Inflammatory macrophage treated with lipopolysaccharide for 1 hour (primary cell): ENCODE measurements at places on chromosomes 6 and 20.

DNA sequence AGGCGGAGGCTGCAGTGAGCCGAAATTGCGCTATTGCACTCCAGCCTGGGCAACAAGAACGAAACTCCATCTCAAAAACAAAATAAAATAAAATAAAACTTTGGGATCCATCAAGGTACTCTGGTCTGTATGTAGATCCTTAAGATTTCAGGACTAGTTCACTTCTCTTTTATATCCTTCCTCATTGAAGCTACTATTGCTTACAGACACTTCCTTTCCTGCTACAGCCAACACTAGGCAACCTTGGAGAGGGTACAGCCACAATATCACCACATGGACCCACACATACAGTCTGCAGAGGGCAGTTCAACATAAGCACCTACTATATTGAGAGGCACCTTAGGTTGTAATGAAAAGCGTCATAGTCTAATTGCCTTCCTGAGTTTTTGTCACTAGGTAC, 113.3 kb downstream of the ATXN1 start:
- no peak for DNase-seq

- no peak for DNase-seq
Measured at GRCh38 chr20:48066246-48066645, 281.0 kb upstream of the SULF2 start.

GRCh38 chr6:83884523-83884922, 25.0 kb downstream of the CYB5R4 start:
- peak; percentile 63 for DNase-seq

GRCh38 chr6:46036911-46037310, 21.3 kb upstream of the CLIC5 start:
- DNase-seq = no peak

GRCh38 chr6:129575378-129576118, 134.4 kb downstream of the ARHGAP18 start:
- peak; percentile 76 for DNase-seq

DNA sequence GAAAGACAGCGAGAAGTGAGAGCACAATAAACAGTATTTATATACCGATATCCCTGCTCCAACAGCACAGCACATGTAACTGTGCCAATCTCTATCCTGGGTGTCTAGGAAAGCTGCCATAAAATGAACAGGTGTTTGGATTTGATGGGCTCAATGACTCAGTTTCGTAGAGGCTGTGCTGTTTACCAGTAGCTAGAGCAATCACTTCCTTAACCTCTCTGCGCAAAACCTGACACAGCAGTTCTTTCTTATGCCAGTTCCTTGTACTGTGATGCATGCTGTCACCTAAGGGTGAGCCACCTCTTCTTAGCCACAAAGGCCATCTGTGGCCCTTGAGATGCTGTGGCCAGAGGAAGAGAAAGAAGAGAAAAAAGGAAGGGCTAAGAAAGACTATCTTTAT, 59.3 kb downstream of the SHPRH start:
- DNase-seq = peak; percentile 3

DNA sequence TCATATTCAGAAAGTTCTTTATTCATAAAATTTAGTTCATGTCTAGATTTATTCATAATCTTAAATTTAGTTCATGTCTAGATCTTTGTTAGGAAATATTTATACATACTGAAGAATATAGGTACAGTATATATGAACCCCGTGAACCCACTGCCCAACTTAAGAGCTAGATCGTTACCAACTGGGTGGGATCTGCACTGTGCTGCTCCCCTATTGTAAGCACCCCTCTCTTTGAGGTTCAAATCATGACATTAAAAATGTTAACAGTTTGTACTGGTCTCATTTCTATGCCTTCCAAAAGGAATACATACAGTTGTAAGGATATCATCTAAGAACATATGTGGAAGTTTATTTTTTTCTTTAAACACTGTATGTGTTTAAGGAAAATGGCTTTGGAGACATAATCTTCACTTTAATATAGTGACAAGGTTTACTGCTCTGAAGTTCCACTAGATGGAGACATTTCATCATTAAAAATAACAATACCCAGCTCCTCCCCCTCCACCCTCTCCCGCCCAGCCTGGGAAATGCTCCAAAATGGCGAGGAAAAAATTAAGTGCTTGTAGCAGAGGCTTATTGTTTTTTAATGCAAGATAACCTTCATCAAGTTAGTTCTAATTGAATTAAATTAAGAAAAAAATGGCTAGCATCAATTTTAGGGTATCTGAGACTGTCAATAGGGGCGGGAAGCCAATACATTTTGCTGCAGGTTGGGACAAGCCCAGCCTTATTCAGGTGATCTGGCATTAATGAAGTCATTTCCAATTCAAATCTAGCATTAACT, 104.1 kb upstream of the TRAF3IP2 start:
- peak; percentile 60 for DNase-seq
